ENCODE measurements at places on chromosomes 2 and 18. TPM values are rescaled to one million over a fixed set of nuclear protein-coding genes. Genes with fewer than 3 reads are reported as not detected.

DNA sequence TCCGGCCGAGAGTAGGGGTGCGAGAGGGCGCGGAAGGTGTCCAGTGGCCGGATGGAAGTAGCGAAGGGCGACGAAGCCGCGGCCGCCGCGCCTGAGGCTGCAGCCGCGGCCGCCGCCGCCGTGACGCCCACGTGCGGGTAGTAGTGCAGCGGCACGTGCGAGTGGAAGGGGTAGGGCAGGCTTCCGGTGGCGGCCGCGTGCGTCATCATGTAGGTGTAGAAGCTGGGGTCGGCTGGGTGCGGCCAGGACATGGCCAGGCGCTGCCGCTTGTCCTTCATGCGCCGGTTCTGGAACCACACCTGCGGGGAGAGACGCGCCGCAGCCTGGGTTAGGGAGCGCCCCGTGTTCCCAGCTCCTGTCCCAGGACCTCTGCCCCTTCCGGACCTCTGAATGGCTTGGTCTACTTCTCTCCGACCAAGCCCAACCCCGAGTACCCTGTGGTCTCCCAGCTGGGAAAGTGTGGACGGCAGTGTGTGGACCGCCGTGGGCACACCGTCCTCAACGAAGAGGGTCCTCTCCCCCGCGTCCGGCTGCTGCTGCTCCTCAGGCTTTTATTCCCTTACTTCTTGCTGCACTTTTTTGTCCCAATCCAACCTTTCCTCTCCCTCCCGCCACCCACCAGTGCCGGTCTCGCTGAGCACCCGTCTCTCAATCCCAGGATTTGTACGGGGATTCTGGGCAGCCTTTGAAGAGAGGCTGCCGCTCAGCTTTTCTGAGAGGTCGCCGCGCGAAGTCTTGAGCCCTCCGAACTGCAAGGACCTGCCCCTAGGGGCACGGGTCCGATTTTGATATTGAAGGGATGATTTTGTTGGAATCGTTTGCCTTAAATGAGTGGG lies 3.0 kb downstream of the EVX2 start:
- no peak for DNase-seq

GRCh38 chr18:7349181-7349837 lies 118.4 kb downstream of the LRRC30 start:
- no peak for DNase-seq

GRCh38 chr2:191806396-191806795 lies 40.5 kb downstream of the CAVIN2 start:
- DNase-seq, result no peak

- no peak for DNase-seq
These were observed 15.6 kb upstream of the PPP1CB start for GRCh38 chr2:28736034-28736433.

DNA sequence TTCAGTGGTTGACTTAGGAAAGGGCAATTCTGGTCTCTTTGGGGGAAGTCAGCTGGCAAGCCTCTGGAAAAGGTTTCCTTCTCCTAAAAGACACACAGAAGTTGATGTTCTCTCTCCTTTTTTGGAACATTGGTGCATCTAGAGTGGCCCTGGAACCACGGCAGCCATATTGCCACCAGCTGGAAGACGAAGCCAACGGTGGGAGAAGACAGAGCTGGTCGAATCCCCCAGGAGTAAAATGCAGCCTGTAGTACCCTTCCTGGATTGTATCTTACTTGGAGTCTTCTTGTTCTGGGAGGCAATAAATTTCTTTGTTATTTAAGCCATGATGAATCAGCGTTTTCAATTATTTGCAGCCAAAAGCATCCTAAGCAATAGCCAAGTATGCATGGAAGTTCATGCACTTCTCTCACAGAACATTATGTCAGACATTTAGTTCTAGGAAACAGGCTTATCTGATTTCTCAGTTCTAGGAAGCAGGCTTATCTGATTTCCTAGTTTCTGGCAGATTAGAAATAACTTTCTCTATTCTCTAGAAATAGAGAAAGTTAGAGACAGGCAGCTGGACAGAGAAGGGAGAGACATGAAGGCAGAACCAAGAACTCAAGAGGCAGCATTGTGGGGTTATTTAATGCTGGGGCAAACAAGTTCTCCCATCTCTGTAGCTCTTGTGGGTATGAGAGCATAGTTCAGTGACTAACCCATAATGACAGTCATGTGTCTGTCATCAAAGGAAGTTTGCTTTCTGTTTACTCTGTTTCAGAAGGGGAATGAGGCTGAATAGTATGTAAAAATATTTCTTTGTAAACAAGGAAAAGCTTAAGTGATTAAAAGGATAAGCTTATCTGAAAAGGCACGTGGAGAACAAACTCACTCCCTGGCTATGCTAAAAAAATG lies 40.5 kb upstream of the NABP1 start:
- DNase-seq, result peak; percentile 98

GRCh38 chr2:233546101-233546500 lies 20.5 kb downstream of the USP40 start:
- no peak for DNase-seq

DNA sequence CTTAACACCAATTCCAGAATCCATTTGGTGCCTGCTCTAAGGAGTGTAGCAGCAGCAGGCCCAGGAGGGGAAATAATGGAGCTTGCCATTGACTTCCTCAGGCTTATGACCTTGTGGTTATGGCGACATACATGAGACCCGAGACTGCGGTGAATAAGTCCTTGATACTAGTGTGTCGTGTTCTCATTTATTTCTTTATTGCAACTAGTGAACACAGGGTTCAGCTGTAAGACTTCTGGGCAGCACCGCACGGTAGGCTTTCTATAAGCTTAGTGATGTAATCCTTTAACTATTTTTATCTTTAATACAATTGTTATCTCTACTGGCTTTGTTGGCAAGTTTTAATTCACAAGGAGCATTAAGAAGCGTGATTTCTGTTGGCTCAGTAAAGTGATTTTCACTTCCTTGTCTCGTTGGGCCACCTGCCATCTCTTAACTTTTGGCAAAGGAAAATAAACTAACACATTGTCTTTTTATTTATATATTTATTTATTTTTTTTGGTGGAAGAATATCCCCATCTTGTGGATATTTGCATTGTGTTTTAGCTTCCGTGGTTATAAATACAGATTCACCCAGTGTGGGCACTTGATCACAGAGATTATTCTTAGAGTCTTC lies 139.8 kb downstream of the LTBP1 start:
- DNase-seq, result peak; percentile 17

- no peak for DNase-seq
These were observed 89.2 kb upstream of the SALL3 start for GRCh38 chr18:78890388-78890787.

DNA sequence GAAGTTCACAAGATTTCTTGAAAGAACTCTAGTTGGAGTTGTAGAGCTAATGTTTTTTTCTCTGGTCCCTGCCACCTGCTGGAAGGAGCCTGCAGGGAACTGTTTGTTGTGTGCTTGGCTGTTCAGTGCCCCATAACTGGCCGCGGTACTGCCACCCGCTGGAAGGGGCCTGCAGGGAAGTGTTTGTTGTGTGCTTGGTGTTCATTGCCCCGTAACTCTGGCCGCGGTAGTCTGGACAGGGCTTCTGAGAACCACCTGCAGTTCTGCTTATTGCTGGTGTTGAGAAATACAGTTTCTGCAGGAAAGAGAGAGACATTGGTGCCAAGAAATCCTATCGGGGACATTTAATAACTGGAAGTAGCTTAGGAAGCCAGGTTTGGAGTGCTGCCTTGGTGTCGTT lies 58.1 kb downstream of the AGAP1 start:
- DNase-seq, result peak; percentile 37

GRCh38 chr18:2958819-2959298 lies 54.1 kb downstream of the LPIN2 start:
- no peak for DNase-seq

The FBXO11 gene
- 39.8 TPM for total RNA-seq

- peak; percentile 30 for DNase-seq
These were observed 12.2 kb upstream of the COL5A2 start for GRCh38 chr2:189191766-189192165.

- DNase-seq, result no peak
These were observed 127.9 kb downstream of the PIEZO2 start for GRCh38 chr18:11021477-11021876.

GRCh38 chr2:3488061-3488531 lies 31.2 kb downstream of the ADI1 start:
- DNase-seq, result no peak

The DIPK1C gene
- not detected for total RNA-seq

DNA sequence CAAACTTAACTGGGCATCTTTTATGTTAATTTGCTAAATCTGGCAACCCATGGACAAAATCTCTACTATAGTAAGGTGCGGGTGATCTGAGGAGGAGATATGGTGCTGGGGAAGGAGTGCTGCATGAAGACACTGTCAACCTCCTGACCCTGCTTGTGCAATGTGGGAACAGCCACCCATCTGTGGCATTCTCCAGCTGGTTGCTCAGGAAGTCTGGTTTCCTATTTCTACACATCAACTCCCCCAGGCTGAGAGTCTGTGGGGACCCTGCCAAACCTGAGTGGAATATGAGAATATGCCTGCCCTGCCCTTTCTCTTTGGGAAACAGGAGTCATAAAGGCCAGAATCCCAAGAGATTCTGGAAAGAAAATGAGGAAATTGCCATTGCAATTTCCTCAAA lies 60.1 kb upstream of the PAX3 start:
- DNase-seq, result no peak

GRCh38 chr2:95040426-95040825 lies 14.9 kb downstream of the MAL start:
- no peak for DNase-seq

DNA sequence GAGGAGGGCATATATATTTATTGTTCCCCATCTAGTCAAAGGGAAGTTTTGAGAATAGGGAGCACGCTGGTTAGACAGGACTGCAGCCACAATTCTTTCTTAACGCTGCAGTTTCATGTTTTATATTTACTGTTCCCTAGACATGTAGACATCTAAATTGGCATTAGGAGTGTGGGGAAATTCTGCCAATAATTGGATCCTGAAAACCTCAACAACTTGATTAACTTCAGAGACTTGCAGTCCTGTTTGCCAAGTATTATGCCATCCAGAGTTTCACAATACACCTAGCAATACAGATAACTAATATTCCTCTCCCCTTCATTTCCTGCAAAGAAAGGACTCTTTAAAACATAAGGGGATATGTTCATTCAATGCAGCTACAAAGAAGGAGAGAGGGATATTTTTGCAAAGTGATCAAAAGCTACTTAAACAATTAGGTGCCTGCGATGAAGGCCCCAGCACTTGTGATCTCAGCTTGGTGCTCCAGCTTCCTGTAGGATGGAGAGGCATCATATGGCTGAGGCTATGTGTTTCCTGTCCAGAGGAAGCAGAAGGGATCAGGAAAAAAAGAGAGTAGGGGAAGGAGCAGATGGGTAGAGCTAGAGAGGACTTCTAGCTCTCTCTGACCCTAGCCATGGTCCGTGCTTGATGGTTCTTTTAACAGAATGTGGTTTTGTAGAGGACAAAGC lies 264.4 kb downstream of the MTX2 start:
- peak; percentile 37 for DNase-seq

DNA sequence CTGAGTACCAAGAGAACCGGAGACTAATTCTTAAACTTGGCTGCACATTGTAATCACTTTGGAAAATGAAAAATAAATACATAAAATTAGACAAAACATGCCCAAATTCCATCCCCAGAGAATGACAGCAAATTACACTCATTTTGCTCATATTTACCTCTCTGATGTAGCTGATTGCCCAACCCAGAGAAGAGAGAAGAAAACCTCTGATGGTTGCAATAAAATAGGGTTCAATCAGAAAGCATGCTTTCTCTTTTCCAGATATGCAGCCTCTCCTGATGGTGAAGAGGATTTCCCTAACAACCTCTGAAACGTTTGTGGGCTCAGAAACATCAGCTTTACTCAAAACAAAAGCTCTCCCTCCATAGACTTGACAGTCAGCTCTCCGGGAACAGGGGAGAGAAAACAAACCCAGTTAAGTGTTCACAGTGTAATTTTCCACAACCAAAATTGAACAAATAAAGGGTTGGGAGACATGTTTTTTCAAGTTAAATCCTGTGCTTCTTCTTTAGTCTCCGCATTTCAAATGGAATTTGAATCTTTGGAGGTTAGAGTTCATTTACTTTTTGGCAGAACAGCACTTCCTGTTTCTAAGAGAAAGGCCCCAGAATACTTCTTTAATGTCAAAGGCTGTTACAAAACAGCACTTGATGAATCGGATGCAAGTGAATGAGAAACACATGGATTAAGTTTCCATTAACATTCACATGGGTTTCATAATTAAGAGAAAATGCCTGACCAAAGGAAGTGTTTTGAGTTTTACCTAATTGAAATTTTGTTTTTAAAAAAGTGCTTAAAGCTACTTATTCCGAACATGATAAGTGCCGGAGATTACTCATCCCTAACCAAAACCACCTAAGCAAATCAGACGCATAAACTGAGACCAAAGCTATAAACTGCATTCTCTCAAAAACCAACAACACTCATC lies 570.1 kb upstream of the SYT4 start:
- peak; percentile 42 for DNase-seq

The ACAA2 gene
- 11.0 TPM for total RNA-seq

- no peak for DNase-seq
These were observed 807.8 kb upstream of the ACVR2A start for GRCh38 chr2:147037048-147037447.

The CYP27C1 gene
- total RNA-seq, result 0.26 TPM

DNA sequence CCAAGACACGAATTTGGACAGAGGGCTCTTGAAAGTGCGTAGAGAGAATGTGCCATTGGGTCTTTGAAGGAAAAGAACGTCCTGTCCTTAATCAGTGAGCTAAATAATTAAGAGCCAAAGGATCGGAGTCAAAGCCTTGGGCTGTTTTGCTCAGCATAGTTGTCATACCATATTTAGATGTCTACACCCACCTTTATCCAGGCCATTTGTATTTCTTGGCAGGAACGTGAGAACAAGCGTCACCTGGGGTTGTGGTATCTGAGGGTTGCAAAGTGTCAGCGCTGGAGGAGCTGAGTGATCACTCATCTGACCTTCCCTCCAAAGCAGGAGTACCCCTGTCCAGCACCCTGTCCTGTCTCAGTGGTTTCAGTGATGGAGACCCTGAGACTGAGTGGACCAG lies 4.5 kb downstream of the LPIN1 start:
- DNase-seq, result peak; percentile 47

The TMEM247 gene
- not detected for total RNA-seq

GRCh38 chr2:237383991-237384671 lies 29.8 kb downstream of the COL6A3 start:
- DNase-seq, result no peak

GRCh38 chr2:137873536-137874244 lies 90.6 kb upstream of the HNMT start:
- no peak for DNase-seq

DNA sequence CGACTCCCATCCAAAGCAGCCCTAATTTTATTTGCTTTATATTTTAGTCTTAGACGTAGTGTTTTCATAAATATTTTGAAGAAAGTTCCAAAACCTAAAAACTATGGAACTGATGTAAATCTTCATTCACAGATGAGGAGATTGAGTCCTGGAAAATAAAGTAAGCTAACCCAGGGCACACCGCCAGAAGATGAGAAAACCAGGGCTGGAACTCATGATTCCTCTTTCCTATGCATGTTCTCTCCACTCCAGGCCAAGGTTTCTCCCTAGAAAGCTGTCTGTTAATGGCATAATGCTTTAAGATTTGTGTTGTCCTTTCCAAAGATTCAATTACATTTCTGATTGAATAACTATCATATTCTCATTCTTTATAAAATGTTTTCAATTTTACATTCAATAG lies 78.4 kb upstream of the ZC3H15 start:
- no peak for DNase-seq

All from bronchial epithelial cell (primary cell).